Stimulated activated CD4-positive, alpha-beta T cell treated with anti-CD3 and anti-CD28 coated beads, TNF-alpha, amount 100 ng/mL, for 1 hour (primary cell): ENCODE measurements at places on chromosomes 3 and 15.

DNA sequence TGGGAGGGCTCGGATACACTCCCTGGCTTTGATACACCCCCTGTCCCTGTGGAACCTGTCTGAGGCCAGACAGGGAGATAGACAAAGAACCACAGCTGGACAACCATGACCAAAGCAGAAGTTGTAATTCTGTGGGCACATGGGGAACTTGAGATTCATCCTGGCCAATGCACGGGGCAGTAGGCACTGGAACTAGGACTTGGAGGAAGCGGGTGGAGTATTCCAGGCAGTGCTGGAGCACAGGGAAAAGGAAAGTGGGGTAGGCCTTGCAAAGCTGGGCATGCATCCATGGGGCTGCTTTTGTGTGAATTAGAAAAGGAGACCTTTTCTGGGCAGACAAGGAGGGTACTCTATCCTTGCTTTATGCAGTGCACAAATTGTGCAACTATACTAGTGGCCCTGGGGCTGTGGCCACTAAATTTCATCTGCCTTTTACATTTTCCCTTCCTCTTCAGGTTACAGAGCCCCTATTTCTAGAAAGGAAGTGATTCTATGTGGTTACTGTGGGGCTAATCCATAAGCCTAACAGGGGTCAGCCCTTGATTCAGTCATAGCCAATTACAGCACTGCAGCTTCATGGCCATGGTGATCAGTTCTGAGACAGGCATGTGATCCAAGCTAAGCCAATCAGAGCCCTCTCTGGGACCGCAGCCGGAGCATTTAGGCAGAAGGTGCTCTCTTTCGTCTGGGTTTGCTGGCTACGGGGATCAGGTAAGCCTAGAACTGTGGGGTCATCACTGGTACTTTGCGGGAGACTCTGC is 21.0 kb downstream of the CRABP1 start:
- no peak for DNase-seq

DNA sequence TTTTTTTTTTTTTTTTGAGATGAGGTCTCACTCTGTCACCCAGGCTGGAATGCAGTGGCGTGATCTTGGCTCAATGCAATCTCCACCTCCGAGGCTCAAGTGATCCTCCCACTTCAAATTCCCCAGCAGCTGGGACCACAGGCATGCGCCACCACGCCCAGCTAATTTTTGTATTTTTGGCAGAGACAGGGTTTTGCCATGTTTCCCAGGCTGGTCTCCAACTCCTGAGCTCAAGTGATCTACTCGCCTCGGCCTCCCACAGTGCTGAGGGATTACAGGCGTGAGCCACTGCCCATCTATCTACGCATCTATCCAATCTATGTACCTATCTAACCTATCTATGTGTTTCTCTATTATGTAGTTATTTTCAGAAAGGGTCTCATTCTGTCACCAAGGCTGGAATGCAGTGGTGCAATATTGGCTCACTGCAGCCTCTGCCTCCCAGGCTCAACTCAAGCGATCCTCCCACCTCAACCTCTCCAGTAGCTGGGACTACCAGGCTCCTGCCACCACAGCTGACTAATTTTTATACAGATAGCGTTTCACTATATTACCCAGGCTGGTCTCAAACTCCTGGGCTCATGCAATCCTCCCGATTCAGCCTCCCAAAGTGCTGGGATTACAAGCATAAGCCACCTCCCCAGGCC is 20.2 kb upstream of the GPX1 start:
- DNase-seq, result no peak

DNA sequence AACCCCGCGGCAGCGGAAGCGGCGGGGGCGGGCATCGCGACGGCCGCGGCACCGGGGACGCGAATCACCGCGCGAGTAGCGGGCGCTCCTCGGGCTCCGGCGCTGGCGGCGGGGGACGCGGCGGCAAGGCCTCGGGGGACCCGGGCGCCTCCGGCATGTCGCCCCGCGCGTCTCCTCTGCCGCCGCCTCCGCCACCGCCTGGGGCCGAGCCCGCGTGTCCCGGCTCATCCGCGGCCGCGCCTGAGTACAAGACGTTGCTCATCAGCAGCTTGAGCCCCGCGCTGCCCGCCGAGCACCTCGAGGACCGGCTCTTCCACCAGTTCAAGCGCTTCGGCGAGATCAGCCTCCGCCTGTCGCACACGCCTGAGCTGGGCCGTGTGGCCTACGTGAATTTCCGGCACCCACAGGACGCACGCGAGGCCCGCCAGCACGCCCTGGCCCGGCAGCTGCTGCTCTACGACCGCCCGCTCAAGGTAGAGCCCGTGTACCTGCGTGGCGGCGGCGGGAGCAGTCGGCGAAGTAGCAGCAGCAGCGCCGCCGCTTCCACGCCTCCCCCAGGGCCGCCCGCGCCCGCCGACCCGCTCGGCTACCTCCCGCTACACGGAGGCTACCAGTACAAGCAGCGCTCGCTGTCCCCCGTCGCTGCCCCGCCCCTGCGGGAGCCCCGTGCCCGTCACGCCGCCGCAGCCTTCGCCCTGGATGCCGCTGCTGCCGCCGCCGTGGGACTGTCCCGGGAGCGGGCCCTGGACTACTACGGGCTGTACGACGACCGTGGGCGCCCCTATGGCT is 675 bp downstream of the RBM15B start:
- DNase-seq, result no peak

DNA sequence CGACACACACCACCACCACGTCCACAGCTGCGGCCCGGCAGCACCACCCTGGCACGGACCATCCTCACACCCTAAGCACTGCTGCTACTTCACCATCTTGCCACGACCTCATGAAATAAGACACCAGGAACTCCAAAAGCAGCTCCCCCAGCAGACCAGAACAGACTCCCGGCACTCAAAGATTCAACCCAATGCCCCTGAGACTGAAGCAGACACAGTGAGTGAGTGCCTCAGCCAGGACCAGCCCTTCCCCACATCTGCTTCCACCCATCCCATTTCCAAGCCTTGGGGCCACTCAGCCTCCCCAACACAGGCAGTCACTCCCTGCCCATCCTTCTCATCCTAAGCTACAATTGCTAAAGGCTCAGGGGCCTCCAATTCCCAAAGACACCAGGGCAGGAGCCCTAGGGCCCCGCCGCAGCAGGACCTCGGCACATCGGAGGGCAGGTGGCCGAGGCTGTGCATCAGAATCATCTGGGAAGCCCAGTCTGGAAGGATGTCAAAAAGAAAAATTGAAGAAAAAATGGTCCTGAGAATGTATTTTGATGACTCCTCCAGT is 18.4 kb upstream of the OCA2 start:
- no peak for DNase-seq

DNA sequence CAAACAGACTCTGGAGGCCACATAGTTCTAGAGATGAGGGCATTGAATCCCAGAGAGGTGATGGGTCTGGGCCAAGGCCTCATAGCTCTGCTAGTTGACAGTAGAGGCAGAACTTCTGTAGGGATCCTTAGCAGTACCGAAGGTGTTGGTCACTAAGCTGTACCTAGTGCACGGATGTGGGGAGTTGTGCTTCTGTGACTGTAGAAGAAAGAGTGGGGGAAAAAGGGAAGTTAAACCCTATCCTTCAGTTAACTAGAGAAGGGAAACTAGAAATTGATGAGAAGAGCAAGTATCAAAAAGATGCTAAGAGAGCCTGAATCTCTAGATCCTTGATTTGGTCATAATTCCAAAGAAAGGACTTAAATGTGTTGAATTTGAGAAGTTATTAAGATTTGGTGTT is 186.7 kb downstream of the NFKBIZ start:
- DNase-seq, result no peak

GRCh38 chr3:180403156-180403555 is 198.8 kb upstream of the TTC14 start:
- DNase-seq, result no peak

DNA sequence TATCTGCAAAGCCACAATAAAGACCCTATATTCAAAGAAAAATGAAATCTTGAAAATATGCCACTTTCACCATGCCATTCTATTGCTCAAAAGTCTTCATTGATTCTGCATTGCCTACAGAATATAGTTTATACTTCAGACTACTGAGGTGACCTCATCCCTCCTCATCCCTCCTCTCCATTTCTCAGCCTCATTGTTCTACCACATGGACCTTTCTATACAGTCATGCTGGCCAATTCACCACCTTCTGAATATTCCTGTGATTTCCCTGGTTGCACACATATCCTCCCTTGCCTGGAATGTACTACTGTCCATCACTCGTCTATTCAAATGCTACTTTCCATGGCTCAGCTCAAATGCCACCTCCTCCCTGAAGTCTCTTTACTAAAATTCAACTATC is 3.5 kb upstream of the COL8A1 start:
- no peak for DNase-seq

DNA sequence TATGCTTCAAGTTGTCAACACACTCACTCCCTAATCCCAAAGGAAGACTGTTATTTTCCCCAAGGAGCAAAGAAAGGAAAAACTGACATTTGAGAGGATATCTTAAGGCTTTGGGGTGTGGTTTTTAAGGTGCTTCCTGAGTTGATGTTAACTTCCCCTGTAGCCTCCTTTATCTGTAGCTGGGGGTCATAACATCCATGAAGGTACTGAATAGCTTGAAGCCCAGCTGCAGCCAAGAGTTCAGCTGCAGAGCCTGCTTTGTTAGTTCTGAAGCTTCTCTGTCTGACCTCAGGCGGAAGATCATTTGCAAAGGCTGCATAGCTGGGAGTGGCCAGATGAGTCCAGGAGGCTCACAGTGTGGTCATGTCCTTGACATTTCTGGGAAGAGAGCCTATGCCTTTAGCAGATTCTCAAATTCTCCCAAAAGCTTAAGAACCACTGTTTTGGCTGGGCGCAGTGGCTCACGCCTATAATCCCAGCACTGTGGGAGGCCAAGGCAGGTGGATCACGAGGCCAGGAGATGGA is 165.4 kb downstream of the SV2B start:
- DNase-seq, result no peak

GRCh38 chr3:69386556-69387385 is 883 bp upstream of the FRMD4B start:
- DNase-seq, result no peak

DNA sequence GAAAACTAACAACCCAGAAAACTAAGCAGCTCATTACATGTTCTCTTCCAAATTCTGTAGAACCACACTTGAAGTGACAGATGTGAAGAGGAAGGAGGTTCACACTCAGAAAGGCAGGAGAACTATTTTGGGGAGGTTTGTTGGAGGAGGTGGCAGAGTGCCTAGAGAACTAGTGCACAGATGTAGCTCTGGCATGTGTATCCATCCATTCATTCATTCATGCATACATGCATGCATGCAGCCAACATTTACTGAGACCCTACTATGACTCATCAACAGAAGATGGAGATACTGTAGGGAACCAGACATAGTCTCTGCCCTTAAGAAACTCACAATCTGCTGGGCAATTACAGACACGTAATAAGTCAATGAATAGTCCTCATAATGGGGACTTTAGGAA is 116.7 kb downstream of the ERC2 start:
- no peak for DNase-seq

GRCh38 chr15:70094690-70095311 is 2.9 kb downstream of the TLE3 start:
- no peak for DNase-seq

DNA sequence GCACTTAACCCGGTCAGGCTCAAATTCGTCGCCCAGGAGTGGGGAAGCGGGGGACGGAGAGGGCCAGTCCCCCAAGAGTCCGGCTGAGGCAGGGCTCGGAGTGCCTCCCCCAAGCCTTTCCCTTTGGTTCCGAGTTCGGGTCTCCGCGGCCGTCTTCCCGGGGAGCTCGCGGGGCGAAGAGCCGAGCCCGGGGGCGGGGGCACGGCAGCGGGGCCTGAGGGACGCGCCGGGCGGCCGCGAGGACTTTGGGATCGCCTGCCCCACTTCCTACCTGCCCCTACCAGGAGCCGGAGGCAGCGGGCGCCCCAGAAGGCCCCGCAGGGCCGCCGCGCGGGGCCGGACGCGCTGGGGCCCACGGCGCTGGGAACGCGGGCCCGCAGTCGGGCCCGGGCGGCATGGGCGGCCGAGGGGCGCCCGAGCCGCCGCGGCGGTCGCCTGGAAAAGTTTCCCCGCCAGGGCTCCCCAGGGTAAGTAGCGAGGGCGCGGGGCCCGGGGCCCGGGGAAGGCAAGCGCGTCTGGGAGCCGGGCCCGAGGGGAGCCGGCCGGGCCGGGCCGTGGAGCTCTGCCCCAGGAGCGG is 2.8 kb downstream of the FURIN start:
- no peak for DNase-seq

DNA sequence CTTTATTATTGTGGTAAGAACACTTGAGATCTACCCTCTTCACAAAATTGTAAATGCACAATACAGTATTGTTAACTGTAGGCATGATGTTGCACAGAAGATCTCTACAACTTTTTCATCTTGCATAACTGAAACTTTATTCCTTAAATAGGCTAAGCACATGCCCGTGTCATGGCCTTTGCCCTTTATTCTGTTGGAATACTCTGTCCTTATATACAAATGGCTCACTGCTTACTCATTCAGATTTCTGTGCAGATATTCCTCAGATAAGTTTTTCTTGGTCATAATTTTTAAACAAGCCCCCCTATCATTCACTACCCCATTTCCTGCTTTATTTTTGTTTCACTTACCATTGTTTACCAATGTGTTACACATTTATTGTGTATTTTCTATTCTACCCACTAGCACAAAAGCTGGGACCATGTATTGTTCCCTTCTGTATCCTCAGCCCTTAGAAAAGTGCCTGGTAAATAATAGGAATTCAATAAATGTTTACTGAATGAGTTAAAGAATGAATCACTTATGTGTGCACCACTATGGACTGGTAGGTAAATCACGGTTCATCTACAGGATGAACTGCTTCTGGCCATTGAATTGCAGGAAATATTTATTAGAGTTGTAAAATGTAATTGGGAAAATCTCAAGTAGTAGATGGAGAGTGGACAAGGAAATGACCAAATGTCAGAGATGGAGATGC is 151.0 kb downstream of the CPNE4 start:
- DNase-seq, result no peak

DNA sequence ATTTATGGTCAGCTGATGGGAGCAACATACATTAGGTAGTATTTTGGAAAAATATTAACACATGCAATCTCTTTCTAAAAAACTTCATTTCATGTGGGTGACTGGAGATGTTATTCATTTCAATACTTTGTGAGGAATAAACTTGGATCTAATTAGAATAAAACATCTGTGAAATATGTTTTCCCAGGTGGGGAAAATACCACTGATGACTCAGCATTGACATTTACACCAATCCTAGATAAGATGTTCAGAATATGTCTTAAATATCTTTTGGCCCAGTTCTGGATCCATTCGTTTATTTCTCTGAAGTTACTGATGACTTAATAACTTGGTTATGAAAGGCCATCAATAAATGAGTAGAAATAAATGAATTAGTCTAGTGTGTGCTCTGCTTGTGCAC is 247.6 kb downstream of the CHST2 start:
- no peak for DNase-seq

DNA sequence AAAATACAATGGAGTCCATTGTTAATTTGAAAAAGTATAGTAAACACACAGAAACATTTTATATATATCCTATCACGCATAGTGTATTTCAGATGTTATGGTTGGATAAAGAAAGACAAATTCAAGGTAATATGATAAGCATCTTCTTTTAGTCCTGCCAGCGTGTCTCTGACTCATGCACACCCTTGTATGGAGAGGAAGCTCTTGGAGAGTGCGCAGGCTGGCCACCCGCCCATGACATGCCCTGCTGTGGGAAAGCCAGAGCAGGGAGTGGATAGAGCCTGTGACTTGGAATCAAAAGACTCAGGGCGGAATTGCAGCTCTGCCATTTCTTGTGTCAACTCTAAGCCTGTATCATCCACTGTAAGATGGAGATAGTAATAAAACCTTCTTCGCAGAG is 23.0 kb upstream of the COPG1 start:
- no peak for DNase-seq
